ENCODE measurements at places on chromosomes 2 and 18.

DNA sequence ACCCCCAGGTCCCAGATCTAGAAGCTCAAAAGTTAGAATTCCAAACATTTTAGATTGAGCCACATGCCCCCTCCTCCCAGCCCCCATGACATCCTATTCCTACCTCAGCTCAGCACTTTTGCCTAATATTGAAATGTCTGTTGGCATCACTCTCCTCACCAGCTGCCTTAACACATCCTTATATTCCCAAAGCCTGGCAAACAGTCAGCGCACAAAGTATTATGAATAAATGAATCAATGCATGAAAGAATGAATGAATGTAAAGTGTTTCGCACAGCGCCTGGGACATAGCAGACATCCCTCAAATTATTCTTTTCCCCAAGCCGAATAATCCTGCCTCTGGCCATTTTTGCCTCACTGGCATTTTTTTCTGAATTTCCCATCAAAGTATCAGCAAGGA, 175.8 kb downstream of the TNS1 start:
- DNase-seq, result no peak

DNA sequence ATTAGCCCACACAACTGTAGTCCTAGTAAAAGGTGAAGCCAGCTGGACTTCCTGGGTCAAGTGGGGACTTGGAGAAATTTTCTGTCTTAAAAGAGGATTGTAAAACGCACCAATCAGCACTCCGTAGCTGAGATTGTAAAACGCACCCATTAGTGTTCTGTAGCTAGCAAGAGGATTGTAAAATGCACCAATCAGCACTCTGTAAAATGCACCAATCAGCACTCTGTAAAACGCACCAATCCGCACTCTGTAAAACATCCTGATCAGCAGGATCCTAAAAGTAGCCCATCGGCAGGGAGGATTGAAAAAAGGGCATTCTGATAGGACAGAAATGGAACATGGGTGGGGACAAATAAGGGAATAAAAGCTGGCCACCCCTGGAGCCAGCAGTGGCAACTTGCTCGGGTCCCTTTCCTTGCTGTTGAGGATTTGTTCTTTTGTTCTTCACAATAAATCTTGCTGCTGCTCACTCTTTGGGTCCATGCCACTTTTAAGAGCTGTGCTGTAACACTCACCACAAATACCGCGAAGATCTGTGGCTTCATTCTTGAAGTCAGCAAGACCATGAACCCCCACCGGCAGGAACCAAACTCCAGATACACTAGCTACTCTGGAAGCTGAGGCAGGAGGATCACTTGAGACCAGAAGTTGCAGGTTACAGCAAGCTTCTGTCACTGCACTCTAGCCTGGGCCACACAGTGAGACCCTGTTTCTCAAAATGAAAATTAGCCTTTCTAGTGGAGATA, 102.6 kb downstream of the HS6ST1 start:
- DNase-seq, result no peak

- no peak for DNase-seq
These were observed 663.5 kb downstream of the DPP10 start for GRCh38 chr2:115105966-115106365.

- DNase-seq, result no peak
These were observed 334.4 kb upstream of the DLGAP1 start for GRCh38 chr18:4789506-4789905.

- no peak for DNase-seq
These were observed 53.7 kb upstream of the HDAC4 start for GRCh38 chr2:239454507-239454906.

Measured in fibroblast of villous mesenchyme (primary cell).